ENCODE measurements at places on chromosomes 5 and 9.

DNA sequence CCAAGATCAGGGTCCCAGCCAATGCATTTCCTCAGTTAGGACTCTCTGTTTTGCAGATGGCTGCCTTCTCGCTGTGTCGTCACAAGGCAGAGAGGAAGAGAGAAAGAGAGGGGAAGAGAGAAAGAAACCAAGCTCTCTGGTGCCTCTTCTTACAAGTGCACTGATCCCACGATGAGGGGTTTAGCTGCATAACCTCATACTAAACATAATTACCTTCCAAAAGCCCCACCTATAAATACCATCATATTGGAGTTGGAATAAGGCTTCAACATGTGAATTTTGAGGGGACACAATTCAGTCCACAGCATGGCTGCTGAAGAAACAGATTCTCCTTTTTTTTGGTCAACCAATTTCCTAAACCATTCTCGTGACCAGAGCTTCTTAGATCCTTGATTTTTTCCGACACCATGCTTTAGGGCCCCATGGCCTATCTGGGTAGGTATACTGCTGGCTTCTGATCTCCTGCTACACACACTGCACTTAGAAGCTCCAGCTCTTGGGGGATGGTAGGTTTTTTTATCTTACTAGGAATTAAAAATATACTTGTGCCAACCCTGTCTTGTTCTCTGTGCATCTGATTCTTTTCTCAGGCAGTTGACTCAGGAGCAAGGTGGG is 5.1 kb downstream of the CAMK4 start:
- DNase-seq: no peak

GRCh38 chr5:165508286-165508685 is 2002.9 kb downstream of the MAT2B start:
- no peak for DNase-seq

DNA sequence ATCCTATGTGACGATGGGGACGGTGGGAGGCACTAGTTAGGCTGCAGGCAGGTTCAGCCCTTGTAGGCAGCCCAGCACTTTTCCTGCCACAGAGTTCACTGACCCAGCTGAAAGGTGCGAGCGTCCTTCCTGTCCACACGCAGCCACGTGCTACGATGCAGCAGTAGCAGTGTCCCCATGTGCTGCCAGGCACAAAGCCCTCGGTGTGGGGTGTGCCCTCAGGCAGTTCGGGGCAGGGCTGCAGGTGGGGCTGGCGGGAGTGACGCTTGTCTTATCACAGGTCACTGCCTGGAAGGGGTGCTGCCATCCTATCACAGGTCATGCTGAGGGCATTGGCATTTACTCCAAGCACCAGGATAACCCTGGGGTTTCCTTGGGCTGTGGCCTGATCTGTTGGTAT is 46.8 kb upstream of the CLPTM1L start:
- no peak for DNase-seq

DNA sequence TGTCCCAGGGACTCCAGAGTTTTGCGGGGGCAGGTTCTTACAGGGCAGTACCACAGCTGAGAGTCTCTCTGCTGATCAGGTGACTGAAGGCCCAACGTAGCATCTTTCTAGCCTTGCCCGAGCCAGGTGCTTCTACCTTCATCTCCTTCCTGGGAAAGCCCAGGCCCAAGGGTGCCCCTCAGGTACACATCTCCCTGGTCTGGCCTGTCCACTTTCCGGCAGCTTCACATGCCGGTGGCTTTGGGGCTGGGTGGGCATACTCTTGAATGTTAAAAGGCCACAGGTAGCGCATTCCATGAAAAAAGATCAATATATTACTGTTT is 5.7 kb upstream of the PHYKPL start:
- no peak for DNase-seq

DNA sequence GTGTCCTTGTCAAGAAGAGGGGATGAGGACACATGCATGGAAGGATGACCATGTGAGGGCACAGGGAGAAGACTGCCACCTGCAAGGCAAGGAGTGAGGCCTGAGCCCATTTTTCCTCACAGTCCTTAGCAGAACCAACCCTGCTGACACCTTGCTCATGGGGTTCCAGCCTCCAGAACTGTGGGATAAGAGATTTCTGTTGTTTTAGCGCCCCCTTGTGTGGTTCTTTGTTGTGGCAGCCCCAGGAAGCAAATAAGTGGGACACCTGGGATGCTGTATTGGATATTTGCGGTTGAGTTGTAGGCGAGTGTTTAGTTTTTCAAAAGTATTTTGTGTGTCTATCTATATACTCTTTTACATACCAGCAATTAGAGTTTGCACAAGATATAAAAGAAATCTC is 206.4 kb downstream of the NXNL2 start:
- peak; percentile 57 for DNase-seq

GRCh38 chr5:41835645-41836044 is 34.6 kb downstream of the OXCT1 start:
- no peak for DNase-seq

DNA sequence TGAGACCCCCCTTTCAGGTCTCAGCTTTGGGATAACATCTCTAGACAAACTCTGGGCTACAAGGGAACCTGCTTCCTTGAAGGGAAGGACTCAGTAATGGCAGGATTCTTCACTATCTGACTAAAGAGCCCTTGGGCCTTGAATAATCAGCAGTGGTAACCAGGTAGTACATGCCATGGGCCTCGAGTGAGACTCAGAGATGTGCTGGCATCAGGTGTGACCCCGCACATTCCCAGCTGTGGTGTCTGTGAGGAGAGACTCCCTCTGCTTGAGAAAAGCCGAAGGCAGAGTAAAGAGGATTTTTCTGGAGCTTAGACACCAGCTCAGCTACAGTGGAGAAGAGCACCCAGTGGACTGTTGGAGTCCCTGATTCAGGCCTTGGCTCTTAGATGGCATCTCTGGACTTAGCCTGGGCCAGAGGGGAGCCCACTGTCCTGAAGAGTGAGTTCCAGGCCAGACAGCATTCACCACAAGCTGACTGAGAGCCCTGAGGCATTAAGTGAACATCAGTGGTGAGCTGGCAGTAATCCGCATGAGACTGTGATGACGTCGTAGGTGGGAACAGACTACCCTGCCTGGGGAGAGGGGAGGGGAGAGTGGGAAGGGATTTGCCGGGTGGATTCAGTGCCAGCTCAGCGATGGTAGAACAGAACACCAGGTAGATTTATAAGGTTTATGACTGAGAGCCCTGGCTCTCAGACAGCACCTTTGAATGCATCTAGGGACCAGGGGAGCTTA is 5.3 kb upstream of the ZNF782 start:
- DNase-seq: no peak

GRCh38 chr5:38462976-38463633 is 93.3 kb downstream of the LIFR start:
- DNase-seq: no peak

- no peak for DNase-seq
Measured at GRCh38 chr9:77883846-77884771, 147.5 kb downstream of the GNAQ start.

DNA sequence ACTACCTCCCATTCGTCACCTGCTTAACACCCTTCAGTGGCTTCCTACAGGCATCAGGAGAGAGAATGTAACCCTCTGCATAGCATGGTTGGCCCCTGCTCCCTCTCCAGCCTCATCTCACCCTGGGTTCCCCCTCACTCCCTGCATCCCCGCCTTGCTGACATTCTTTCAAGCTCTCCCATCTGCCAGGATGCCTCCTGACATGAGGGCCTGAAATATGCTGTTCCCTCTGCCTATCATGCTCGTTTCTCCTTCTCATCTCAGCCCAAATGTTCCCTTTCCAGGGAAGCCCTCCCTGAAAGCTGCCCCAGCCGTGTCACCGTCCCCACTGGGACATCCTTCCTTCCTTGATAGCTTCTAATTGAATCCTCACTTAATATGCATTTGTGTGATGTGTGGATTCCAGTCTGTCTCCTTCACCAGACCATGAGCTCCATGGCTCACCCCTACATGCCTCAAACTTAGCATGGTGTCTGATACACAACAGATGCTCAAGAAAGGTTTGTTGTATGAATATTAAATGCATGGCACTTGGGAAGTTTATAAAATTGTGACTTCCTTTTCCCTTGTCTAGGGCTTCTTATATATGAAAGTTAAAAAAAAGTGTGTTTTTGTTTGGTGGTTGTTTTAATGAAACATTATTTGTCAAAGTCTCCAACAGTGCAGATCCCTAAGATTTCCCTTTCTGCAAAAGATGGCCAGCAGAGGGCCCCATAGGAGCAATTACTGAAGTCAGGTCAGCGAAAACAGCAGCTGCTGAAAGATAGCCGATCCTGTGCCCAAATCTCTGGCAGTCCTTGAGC is 7.3 kb upstream of the C5orf58 start:
- peak; percentile 84 for DNase-seq

GRCh38 chr5:117333011-117333410 is 758.4 kb upstream of the SEMA6A start:
- no peak for DNase-seq

DNA sequence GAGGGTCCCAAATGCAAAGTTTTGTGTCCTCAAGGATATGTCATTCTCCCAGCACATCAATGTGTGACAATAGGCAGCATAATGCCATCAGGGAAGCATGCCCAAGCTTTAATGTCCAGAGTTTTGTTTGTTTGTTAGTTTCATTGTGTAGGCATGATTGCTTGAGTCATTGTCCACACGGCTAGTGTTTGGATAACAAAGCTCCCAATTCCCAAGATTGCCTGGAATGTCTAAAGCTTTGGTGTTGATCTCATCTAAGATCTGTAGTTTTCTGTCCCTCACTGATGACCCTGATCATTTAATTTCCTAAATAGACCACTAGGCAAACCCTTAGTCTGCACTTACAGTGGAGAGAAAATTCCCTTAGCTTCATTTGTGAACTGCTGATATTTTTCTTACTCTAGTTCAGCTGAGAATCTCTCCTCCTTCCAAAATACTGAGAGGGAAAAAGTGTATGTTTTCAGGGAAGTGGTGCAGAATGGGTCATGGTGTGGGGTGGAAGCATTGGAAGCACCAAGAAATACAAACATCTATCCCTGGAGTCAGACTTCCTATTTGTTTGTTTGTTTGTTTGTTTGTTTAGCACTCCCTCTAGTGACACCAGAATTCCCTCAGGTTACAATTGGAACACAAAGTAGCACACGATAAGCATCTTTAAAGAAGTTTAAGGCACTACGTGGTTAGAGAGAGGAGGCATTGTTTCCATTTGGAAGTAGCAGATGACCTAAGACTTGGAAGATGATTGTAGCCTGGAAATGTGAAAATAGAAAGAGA is 127.1 kb downstream of the PRDM6 start:
- no peak for DNase-seq

DNA sequence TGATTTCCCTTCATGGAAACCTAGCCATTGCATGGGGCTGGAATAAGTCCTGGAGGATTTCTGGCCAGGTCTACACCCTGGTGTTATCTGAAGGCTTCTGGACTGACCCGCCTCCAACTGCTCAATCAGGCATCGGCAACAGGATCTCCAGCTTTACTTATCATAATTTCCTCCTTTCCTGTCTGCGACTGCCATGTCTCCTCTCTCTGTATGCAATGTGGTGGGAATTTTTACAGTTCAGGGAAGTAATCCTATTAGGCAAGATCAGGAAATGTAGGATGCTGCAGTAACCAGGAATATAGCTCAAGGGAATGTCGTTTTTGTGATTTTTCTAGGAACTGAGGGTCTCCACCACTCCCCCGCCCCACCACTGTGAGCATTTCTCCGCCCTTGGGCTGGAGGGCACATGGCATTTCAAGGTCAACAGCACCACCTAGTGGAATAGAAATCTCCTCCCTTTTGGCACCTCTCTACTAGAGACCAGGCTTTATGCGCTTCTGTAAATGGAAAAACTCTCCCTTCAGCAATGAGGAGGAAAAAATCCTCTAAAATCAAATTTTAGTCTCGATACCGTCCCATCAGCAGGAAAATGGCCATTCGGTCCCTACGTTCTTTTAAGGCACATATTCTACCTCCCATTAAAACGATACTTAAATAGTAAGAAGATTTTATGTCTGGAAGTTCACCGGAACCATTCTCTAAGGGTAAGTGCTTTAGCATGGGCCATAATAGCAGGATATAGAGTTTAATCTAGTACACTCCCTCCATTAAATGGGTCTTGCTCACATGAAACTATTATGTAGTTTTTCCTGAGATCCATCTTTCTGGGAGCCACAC is 93.0 kb downstream of the YTHDC2 start:
- DNase-seq: no peak

GRCh38 chr5:113917997-113918396 is 404.5 kb downstream of the YTHDC2 start:
- DNase-seq: no peak

GRCh38 chr5:119368238-119368630 is 12.4 kb downstream of the TNFAIP8 start:
- no peak for DNase-seq

GRCh38 chr5:34550247-34550646 is 105.9 kb upstream of the RAI14 start:
- DNase-seq: no peak

DNA sequence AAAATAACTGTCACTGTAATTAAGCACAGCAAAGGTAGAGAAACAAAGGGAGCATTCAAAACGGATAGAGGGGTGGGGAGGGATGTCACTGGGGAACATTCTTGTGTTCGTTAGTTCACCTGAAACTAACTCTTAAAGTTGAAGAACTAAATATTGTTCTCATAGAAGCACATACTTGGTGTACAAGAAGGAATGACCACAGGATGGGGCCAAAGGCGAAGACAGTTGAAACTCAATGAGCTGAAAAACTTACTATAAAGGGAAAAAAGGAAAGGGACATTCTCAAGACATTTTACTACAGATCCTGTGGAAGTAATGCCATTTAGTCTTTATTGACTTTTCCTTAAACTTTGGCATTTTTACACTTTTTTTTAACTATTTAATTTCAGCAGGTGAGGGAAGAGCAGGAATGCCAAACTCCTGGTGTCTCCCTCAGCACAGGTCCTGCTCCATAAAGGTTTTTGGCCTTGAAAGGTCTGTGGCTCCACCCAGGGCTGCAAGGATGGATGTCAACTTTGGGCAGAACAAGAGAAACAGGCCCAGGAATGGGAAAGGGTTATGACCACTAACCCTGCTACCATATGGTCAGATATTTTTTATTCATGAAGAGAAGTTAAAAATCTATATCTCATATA is 197.6 kb upstream of the RASA1 start:
- DNase-seq: no peak

GRCh38 chr9:118473521-118473920 is 769.3 kb downstream of the TLR4 start:
- DNase-seq: no peak

DNA sequence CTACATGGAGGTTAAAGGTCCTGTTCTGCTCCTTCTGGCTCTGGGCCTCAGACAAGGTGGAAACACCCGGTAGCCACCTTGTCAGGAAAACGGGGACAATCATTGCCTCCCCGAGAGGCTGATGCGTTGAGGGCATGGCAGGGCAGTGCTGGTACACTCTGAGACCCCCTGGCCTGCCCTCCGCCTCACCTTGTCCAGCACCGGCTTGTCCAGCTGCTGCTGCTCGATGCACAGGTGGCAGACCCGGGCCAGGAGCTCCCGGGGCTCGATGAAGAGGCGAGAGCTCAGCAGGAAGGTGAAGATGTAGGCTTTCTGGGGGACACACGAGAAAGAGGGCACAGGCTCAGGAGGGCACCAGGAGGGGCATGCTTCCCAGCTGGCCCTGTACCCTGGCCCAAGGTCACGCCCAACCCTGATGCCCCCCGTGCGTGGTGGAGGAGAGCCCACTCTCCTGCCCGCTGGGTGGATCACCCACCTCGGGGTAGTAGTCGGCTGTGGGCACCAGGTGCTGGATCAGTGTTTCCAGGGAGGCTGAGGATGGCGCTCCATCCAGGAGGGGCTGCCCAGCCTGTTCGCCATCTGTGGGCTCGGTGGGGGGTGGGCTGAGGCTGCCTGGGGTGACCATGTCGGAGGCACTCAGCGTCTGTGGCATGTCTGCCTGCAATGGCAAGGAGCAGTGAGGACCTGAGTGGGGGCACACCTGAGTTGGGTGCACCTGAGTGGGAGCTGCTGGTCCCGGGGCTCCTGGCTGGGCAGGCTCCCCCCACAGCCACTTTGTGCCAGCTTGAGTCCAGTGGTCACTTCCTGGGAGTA is 66.0 kb upstream of the RNF130 start:
- peak; percentile 41 for DNase-seq

Data from activated CD8-positive, alpha-beta memory T cell treated with anti-CD3 and anti-CD28 coated beads, Interleukin-2, amount 50 U/mL, for 48 hours (primary cell).